CD8-positive, alpha-beta T cell (primary cell): ENCODE measurements at places on chromosomes 16 and 17. TPM values are rescaled to one million over a fixed set of nuclear protein-coding genes. Genes with fewer than 3 reads are reported as not detected.

GRCh38 chr16:85514598-85515318 lies 98.4 kb upstream of the GSE1 start:
- no peak for DNase-seq

SCN4A gene
- not detected for total RNA-seq

DNA sequence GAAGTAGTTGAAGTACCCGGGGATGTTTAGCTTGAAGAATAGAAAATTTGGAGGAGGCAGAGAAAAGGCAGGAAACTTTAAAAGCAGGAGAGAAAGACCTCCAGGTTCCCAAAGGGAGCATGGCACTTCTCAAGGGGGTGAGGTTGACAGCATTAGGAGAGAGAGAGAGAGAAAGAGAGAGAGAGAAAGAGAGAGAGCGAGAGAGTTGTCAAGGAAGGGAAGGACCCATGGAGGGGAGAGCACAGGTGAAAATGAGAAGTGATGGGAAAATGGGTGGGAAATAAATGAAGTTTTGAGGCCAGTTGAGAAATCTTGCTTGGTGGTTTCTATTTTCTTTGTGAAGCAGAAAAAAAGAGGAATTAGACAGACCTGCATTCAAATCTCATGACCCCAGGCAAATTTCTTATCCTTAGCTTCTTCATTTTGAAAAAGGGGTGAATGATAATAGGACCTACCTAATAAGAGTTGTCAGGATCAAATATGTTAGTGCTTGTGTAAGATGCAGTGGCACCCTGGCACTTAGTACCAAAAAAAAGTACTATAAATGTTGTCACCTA lies 24.0 kb downstream of the PRKCB start:
- no peak for DNase-seq

FGF11 gene
- total RNA-seq, result 1.7 TPM

GRCh38 chr16:4664538-4665418 lies 28.6 kb upstream of the NUDT16L1 start:
- DNase-seq, result peak; percentile 82

KRT25 gene
- not detected for total RNA-seq

DNA sequence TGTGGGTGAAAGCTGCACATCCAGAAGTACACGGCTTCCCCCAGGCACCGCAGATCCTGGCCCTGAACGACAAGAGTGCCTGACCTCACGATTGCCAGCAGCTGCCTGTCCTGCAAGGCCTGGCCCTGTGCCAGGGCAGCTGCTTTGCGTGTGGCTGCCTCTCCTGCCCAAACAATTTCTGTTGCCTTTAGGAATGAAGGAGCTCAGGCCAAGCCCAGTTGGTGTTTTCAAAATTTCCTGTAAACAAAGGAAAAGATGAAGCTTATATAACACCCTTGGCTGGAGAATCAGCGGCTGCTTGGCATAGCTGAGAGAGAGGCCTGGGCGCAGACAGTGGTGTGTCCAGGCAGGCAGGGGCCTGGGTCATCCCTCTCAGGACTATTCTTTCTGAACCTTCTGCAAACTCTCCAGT lies 11.7 kb upstream of the SLC47A2 start:
- no peak for DNase-seq

- no peak for DNase-seq
Observed at GRCh38 chr16:85527767-85528297, 85.3 kb upstream of the GSE1 start.

DNA sequence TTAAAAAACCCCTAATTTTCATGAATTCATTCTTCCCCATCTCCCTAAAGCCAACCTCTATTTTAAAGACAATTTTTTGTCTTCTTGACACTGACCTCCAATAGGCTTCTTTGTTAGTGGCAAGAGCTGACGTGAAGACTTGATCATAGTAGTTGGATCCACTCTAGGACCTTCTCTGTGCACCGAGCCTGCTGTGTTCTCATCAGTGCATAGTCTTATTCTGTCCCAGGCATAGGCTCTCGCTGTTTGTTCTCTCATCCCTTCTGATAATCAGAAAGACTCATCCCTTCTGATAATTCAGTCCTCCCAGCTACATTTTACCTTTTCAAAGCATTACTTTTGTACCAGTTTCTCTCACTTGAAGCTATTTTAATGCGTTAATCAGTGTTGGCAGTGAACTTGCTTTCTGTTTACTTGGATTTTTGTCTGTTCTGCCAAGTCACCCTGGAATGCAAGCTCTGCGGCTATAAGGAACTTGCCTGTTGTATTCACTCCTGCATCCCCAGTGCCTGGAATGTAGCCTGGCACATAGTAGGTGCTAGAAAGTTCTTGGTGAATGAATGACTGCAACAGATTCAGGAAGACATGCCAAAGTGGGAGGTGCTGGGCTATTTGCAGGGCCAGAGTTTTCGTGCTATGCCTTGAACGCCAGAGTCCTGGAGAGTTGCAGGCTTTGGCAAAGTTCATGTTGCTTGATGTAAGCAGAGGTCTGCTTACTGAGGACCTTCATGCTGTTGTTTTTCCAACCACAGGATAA lies 147.6 kb upstream of the MPHOSPH6 start:
- no peak for DNase-seq

MYH8 gene
- not detected for total RNA-seq

GRCh38 chr17:79223953-79224352 lies 149.3 kb downstream of the ENGASE start:
- no peak for DNase-seq

GRCh38 chr17:63171428-63172393 lies 205.7 kb downstream of the TANC2 start:
- no peak for DNase-seq

CES3 gene
- total RNA-seq, result 0.71 TPM

DNA sequence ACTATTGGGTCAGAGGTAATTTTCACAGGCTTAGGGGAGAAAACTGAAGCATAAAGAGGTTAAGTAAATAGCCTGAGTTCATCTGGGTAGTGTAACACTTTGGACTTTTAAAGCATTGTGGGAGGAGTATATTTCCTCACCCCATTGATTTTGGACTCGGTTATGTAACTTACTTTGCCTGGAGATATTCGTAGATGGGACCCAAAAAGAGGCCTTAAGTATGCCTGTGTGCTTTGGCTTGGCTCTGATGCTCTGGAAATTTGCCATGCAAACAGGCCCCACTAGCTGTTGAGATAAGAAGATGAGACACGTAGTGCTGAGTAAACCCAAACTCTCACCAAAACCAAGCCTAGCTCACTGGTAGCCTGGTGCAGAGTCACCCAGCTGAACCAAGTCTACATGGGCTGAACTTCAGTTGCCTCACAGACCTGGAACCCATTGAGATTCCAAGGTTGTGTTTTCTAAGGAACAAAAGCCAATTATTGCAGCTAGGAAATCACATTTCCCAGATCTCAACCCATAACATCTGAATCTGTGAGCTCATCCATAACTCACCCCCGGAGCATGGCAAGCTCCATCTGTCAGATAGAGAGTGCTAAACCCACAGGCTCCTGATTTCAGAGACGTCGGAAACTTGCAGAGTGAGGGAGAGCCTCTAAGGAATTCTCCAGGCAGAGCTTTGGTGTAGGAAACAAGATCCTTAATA lies 536.0 kb upstream of the C16orf82 start:
- DNase-seq, result no peak

- no peak for DNase-seq
Observed at GRCh38 chr16:11571549-11571948, 15.2 kb downstream of the LITAF start.

PDILT gene
- not detected for total RNA-seq

EXOC3L1 gene
- total RNA-seq, result not detected

GRCh38 chr16:10923650-10924214 lies 18.5 kb downstream of the DEXI start:
- DNase-seq, result no peak

- DNase-seq, result no peak
Observed at GRCh38 chr17:19672009-19672750, 23.6 kb downstream of the ALDH3A2 start.

DNA sequence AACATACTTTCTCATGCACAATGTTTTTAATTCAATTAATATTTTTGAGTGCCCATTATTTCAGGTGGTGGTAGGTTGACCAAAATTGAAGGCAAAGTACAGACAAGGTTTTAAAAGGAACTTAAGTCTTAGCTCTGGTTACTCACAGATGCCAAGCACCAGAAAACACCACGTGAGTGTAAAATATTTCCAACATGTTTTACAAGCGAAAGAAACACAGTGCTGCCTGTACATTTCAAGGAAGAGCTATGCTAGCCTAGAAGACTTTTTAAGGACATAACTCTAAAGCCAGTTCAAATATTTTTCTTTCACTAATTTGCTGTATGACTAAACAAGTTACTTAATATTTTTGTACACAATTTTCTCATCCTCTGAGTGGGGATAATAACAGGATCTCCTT lies 736.4 kb upstream of the GOT2 start:
- no peak for DNase-seq
